ENCODE measurements at places on chromosomes 3 and 15.

DNA sequence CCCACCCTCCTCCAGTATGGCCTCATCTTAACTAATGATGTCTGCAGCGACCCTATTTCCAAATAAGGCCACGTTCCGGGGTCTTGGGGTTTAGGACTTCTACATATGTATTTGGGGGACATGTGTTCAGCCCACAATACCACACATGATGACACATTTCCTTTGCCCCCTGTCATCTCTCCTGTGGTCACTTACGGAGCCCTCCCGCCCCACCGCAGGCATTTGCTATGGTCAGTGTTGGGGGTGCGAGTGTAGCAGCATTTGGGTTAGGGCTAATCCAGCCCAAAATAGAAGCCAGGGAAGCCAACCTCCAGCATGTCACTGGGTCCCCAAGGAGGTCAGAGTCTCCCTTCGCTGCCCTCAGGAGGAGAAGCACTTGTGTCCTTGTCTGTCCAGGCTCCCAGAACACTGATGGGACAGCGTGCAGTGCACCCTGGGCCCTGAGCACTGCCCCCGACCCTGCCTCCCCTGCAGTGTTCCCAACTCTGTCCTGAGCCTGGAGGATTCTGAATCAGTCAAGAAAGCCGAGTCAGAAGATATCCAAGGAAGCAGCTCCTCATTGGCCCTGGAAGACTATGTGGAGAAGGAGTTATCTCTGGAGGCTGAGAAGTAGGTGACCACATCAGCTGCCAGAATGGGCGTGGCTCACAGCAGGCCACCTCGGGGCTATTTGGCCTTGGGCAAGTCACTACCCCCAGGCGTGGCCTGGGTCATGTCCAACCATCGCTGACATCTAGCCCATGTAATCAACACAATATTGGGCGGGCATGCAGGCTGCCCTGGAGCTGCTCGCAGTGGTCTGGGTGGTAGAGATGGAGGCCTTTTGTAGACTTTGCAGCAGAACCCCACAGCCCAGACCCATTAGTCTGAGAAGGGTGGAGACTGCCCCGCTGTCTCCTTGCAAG, 46.9 kb upstream of the FGD5 start:
- DNase-seq: no peak

- no peak for DNase-seq
These were observed 17.1 kb upstream of the JMJD7 start for GRCh38 chr15:41810651-41811431.

DNA sequence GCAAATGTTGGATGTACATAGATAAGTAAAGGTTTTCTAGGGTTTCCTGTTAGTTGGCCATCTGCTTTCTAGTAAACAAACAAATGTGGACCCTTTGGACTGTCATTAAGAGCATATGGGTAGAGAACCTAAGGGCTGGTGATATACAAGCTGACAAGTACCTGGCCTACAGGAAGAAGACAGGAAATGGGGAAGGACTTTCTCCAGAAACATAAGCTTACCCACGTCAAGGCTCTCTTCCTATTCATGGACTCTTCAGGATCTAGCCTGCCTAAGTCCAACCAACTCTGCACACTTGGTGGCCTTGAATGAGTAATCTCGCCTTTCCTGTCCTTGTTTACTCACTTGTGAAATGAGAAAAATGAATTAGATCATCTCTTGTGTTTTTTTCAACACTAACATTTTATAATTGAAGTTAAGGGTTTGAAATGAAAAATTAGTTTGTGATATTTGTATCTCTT, 22.2 kb upstream of the GOLIM4 start:
- peak; percentile 62 for DNase-seq

GRCh38 chr3:105561876-105562275, 195.2 kb downstream of the ALCAM start:
- no peak for DNase-seq

DNA sequence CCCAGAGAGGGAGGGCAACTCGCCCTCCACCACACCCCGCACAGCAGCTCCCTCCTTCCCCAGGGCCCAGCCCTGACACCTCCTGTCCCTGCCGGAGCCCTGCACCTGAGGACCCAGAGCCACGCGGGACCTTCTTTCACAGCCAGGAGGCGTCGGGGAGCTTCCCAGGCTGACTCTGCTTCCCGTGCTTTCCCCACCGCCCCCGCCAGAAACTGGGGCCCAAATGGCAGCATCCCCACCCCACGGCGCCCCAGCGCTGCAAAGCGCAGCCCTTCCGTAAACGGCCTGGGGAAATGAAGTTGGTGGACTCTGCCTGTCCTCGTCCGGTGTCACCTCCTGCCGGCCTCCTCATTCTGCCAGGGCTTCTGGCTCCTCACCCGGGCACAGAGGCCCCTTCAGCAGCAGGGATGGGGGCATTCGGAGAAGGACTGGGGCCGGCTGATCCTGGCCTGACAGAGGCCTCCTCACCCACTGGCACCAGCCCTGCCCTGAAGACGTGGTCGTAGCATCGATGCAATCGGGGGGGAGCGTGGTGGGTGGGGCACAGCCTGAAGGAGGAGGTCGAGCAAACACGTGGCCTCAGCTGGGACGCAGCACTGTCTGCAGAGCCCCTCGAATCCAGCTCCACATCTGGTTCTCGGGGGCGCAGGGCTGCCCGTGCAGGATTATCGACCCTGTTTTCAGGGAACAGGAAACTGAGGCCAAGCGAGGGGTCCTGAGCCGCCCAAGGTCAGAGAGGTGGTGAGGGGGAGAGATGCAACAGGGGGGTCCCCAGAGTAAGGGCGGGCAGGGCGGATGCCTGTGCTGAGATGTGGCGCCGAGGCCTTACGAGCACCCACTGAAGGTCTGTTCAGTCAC, 235.4 kb downstream of the XXYLT1 start:
- DNase-seq: no peak

DNA sequence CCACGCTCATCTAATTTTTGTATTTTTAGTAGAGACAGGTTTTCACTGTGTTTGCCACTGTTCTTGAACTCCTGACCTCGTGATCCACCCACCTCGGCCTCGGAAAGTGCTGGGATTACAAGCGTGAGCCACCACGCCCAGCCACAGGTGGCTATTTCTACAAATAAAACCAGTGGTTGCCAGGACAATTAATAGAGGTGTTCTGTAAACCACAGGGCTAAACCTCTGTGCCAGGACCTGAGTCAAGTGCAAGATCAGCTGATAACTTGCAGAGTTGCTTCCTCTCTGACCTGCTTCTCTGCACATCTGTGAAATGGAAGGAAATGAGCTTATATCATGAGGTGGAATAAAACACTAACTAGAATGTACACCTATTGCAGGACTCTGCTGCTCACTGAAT, 72.8 kb downstream of the CD200R1L start:
- no peak for DNase-seq

DNA sequence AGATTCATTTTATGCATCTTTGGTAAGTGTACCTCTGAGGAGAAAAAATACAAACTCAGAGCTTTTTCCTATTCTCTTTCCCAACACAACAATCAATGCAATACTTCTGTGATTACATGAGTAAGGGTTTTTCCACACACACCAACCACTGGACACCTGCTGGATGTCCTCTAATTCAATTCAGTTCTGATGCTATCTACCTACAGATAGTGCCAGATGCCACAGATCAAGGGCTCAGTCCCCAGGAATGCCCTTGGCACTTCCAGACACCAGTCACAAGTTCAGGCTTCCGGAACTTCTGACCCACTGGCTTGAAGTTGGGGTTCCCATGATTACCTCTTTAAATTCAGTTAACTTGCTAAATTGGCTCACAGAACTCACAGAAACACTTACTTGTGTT, 511.5 kb downstream of the AGBL1 start:
- no peak for DNase-seq

DNA sequence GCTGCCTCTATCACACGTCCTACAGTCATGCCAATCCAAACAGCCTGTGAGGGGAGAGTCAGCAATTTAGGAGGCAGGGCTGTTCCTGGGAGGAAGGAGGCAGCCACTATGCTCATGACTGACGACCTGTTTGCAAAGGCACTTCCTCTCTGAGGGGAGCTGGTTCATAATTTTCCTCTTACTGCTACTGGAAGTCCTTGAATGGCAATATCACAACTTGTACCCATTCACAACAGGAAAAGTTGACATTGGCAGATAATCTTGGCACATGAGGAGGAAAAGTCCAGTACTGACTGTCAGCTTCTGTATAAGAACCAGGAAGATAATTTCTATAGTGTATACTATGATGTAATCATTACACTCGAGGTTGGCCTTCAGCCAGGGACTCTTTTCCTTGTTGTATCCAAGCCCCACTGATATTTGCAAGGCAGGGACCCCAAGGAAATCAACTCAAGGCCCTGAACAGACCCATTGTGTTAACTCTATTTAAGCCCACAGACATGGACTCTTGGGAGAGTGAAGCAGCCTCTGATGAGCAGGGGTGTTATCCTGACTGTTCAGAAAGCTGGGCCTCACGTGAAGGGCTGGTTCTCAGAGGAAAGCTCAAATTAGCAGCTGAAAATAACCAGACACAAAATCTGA, 267.3 kb upstream of the ADAMTS9 start:
- DNase-seq: peak; percentile 23

DNA sequence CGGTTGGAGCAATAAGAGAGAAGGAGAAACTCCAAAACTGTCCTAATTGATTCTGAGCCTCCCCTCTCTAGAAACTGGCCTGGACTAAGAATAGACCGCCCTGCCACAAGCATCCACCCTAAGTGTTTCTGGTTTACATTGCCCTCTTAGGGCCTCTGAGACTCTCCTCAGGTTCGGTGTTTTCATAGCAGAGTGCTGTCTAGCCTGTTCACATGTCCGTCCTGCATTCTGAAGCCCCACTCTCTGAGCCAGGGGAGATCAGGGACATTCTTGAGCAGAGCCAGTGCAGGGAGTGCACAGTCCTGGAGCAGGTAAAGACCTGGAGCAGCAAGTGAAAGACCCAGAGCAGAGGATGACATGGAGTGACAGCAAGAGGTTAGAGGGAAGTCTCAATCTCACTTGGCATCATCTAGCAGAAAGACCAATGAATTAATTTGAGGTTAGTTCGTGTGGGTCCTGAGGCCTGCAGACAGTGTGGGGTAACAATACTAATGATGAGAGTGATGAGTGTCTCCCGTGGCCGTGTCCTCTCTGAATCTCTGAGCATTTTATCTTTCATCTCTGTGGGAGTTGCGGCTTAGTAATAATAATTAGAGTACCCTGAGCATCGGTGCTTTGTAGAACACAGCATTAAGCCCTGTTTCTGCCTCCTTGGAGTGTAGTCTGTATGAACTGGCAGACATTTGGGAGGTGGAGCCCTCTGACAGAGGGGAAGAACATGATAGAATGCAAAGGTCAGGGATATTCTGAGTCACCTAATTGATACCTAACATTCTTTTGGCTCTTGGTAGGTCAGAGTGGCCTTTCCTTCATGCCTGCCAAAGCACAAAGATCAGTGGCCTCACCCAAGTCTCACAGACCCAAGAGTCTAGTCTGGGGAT, 24.6 kb downstream of the MAPKBP1 start:
- no peak for DNase-seq

GRCh38 chr3:161117646-161118045, 12.5 kb upstream of the B3GALNT1 start:
- DNase-seq: no peak

- DNase-seq: no peak
These were observed 15.0 kb downstream of the TIGIT start for GRCh38 chr3:114308830-114309229.

DNA sequence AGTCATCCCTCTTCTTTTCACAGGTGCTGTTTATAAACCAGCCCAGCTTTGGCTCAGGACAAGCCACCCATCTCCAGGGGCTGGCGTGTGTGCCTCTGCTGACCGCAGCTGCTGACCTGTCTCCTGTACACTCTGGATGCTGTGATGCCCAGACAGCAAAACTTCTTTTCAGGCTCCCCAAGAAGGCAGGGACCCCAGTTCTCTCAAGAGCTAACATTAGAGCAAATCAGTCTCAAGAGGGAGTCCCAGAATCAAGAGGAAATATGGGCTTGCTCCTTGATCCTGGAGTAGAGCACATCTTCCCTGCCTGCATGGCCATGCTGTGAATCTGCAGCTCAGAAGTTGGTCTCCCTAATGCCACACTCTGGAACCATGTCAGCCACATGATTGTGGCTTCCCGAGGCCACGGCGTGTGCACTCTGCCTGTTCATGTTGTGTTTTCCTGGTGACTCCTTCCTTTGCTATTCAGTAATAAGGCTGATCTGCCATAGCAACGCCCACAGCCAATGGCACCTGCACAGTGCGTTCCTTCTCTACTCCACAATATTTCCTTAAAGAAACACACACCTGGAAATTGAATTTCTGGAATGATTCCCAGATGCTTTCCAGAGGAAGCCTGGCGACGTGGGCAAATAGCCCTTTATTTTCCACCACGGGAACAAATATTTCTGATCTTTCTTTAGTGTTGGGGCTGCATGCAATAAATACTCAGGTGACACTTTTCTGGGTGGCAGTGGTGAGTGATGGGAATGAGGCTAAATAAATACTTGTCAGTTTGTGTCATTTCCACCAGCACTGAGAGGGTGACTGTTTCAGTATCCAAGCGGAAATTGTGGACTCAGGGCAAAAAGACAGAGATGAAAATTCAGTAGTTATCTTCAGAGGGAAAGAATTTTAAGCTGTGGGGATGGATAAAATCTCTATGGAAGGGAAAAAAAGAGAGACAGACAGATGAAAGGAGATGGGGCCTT, 21.9 kb upstream of the THSD4 start:
- DNase-seq: peak; percentile 79

- no peak for DNase-seq
These were observed 65.7 kb upstream of the HES1 start for GRCh38 chr3:194070220-194070633.

DNA sequence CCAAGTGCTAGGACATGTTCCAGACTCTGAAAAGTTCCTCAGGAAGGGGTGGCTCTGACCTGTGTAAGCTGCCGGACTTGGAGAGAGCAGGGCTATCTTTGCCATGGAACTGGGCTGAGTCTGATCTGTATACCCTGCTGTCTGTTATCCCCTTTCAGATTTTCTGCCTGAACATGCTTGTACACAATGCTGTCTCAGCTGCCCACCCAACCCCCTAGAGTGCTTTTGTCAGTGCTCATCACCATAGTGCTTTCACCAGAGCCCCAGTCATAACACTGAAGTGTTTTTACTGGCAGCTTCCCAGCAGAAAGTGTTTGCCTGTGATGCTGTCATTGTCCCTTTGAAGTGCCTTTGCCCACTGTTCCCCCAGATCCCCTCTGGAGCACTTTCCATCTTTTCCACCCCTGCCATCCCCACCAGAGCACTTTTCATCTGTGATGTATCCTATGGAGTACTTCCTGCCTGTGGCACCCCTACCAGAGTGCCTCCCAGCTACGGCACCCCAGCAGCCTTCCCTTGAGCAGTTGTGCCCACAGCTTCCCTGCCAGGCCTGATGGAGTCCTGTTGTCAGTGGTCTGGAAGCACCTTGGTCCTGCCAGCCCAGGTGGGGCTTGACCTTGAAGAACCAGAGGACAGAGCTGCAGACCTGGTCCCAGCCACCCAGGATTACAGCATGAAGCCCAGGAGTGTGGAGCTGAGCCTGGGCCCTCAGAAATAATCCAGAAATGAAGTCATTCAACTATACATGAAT, 397.7 kb downstream of the DIPK2A start:
- no peak for DNase-seq

- DNase-seq: peak; percentile 80
These were observed 268.4 kb upstream of the ROPN1 start for GRCh38 chr3:124260206-124260915.

DNA sequence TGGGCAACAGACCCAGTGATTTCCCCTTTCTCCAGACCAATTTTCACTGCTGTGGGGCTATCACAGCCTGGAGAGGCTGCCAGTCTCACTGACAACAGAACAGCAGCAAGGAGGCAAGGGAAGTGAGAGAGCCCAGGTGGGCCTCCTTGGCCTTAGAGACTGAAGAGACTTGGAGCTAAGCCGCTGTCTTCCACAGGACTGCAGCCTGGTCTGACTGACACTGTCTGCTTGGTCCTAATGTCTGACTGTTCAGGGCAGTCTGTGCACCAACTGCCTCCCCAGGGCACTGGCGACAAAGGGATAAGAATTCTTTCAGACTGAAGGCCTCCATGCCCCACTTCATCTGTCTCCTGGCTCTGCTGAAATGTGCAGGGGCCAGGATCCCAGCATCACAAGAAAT, 11.5 kb downstream of the POMGNT2 start:
- no peak for DNase-seq
